OCI-LY7 (cell line): ENCODE measurements at places on chromosomes 6 and 20.

DNA sequence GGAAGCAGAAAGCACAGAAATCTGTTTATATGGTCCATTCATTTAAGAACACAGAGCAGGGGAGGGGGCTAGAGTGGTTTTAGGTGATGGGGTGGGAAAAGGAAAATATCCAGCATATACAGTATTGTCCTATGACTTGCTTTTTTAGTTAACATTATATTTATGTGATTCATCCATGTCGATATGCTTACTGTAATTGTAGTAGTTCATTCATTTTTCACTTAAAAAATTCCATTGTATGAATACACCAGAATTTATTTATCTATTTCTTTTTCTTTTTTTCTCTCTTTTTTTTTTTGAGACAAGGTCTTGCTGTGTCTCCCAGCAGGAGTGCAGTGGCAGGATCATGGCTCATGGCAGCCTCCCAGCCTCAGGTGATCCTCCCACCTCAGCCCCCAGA, 9.6 kb upstream of the PRIM2 start:
- DNase-seq, result no peak

DNA sequence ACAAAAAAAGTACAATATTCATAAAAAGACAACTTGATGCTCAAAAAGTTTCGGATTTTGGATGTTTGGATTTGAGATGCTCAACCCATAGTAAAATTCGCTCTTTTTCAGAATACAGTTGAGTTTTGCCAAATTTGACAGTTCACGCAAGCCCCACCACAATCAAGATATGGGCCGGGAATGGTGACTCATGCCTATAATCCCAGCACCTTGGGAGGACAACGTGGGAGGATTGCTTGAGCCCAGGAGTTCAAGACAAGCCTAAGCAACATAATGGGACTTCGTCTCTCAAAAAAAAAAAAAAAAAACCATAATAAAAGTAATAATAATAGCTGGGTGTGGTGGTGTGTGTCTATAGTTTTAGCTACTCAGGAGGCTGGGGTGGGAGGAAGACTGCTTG, 51.3 kb downstream of the PHF20 start:
- DNase-seq, result no peak

- no peak for DNase-seq
Observed at GRCh38 chr6:142794424-142794823, 150.6 kb downstream of the HIVEP2 start.

DNA sequence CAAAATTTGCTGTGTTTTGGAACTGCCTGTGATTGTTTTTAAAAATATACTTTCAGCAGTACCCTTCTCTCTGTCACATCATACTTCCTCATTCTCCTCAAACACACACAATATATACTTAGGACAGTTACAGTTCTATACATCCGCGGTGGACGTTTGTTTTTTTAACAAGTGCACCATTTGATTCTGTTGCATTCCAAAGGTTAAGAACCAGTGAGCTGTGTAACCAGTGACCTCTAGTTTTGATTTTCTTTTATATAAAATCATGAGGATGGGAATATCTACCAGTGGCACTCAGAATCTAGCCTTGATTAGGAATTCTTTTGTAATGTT, 152.8 kb downstream of the CARMIL1 start:
- peak; percentile 65 for DNase-seq

GRCh38 chr6:21051777-21052176, 517.5 kb downstream of the CDKAL1 start:
- no peak for DNase-seq

GRCh38 chr6:919500-919899, 226.6 kb upstream of the EXOC2 start:
- DNase-seq, result no peak

GRCh38 chr20:20206788-20207187, 154.5 kb downstream of the CFAP61 start:
- DNase-seq, result no peak
